ENCODE measurements at places on chromosomes 6 and 20. TPM values are rescaled to one million over a fixed set of nuclear protein-coding genes. Genes with fewer than 3 reads are reported as not detected.

DNA sequence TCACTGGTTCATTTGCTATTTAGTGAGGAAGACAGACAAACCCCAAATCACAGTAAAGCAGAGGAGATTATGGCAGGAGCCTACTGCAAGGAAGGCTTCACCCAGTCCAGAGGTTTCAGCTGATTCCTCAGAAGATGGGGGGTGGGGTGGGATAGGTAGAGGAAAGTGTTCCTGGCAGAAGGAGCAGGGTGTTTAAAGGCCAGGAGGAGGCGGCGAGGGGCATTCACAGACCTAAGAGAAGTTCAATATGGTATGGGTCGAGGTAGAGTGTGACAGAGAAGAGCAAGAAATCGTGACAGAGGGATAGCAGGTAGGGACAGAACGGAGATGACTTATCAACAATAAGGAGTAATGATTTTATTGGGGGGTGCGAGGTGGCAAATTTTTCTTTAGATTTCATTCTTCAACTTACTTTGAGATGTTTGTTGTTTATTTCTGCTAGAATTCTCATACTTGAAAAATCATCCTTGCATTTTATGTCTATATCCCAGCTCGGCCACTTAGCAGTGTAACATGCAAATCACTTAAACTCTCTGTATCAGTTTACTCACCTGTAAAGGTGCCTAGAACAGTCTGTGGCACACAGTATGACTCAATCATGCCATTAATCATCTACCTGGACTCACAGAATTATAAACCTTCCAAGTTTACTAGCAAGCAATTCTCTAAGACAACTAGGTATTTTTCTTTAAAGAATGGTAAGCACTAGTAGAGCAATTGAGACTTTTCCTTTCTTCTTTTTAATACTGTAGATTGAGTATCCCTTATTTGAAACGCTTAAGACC is 176.7 kb downstream of the REV3L start:
- no peak for DNase-seq

DNA sequence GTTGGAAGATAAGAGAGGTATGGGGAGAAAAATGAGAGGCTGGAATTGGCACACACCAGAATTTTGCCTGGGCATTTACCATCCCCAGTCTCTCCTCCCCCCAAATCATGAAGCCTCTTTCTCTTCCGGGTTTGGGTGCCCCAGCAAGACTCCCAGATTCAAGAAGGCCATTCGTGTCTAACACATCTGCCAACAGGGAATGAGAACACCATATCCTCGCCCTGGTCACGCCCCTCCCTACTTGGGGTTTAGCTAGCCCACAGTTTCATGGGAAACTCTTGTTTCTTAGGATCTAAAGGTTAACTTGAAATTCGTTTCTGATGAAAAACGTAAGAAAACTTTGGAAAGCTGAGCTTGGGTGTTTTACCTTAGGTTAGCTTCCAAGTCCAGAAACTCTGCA is 105.5 kb upstream of the TMEM170B start:
- DNase-seq: no peak

- DNase-seq: no peak
Observed at GRCh38 chr6:108566406-108566805, 5.7 kb downstream of the FOXO3 start.

ELOVL4 gene
- 0.19 TPM for total RNA-seq

GRCh38 chr6:160365117-160365516 is 16.9 kb downstream of the SLC22A3 start:
- DNase-seq: no peak

DNA sequence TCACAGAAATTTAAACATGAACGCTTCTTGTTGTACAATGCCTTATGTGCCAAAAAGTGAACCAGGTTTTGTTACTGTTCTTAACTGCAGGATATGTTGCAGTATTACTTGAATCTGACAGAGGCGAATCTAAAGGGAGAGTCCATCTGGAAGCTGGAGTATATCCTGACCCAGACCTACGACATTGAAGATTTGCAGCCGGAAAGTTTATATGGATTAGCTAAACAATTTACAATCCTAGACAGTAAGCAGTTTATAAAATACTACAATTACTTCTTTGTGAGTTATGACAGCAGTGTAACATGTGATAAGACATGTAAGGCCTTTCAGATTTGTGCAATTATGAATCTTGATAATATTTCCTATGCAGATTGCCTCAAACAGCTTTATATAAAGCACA is 19.9 kb downstream of the SMPDL3A start:
- DNase-seq: no peak

Data from heart left ventricle (tissue), 16 donors.